ENCODE measurements at places on chromosomes 12 and 14. TPM values are rescaled to one million over a fixed set of nuclear protein-coding genes. Genes with fewer than 3 reads are reported as not detected.

ASB2 gene
- 69.5 TPM for total RNA-seq

LRTM2 gene
- not detected for total RNA-seq

GALNT4 gene
- 8.4 TPM for total RNA-seq

ARPC3 gene
- total RNA-seq: 133 TPM

FRMD6 gene
- 100 TPM for total RNA-seq

EPS8 gene
- 39.8 TPM for total RNA-seq
